ENCODE measurements at places on chromosomes 6 and 20.

DNA sequence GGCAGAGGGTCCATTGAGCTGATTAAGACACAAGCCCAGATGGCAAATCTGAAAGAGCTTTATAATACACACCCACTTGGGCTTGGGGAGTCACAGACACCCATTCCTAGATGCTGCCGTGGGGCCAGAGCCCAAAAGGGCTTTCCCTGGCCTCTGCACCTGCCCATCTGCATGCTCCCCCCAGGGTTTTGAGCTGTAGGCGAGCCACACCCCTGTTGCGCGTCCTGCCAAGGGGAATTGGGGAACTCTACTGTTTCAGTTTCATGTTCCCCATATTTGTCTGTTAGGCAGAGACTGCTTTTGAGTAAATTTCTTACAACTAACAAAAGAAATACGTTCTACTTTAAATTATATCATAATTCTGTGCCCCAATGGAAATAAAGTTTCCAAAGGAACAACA lies 52.9 kb upstream of the FNDC1 start:
- no peak for DNase-seq

GRCh38 chr6:147639279-147639678 lies 130.8 kb downstream of the SAMD5 start:
- no peak for DNase-seq

GRCh38 chr20:15734052-15734451 lies 839.2 kb downstream of the KIF16B start:
- no peak for DNase-seq

DNA sequence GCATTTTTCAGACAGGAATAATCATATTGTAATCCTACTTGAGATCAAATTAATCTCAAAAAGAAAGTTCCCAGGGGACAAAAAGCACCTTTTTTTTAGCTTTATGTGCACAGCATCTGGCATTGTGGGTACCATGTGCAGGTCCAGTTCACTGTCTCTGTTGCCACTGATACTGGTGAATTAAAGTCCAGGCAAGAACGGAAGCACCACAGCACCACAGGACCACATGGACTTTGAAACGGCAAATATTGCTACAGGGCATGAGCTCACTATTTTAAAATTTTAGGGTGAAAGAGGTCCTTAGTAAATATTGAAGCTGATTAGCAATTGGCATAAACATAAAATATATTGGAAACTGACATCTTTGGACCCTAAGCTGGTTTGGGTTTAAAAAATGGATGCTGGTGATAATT lies 709.0 kb downstream of the EPM2A start:
- no peak for DNase-seq

DNA sequence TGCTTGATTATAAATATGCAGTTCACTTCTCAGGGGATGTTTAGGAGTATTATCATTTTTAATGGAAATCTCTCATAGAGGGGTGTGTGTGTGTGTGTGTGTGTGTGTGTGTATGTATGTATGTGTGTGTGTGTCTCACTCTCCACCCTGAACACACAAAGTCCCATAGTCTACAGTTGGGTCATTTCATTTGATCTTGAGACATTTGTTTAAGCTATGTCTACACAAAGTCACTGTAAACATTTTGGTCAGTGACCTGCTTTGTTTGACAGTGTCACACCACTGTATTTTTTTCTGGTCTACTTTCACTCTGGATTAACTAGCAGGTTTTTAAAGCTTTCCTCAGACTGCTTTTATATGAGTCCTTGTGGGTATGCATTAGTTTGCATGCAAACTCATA lies 215.2 kb downstream of the GRIK2 start:
- DNase-seq: no peak

- DNase-seq: peak; percentile 41
Measured at GRCh38 chr20:36439040-36439730, 102.1 kb upstream of the MYL9 start.

DNA sequence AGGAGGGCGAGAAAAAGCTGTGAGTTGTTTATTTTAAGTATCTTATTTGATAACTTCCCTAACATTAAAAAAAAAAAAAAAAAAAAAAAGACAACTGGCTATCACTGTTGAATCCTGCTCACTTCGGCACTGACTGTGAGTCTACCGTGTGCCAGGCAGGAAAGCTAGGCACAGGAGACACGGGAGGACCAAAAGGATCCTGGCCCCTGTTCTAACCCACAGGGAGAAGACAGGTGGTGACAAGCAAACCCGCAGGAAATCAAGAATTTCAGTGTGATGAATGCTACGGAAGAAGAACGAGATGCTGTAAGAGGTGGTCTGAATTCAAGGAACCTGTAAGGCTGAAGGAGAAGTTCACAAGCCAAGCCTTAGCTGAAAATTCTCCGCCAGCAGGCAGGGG lies 94.7 kb upstream of the NFATC2 start:
- DNase-seq: no peak

- DNase-seq: peak; percentile 42
Measured at GRCh38 chr6:83518816-83519480, 6.6 kb downstream of the PRSS35 start.

- DNase-seq: no peak
Measured at GRCh38 chr6:37283671-37284151, 25.8 kb upstream of the TMEM217 start.

DNA sequence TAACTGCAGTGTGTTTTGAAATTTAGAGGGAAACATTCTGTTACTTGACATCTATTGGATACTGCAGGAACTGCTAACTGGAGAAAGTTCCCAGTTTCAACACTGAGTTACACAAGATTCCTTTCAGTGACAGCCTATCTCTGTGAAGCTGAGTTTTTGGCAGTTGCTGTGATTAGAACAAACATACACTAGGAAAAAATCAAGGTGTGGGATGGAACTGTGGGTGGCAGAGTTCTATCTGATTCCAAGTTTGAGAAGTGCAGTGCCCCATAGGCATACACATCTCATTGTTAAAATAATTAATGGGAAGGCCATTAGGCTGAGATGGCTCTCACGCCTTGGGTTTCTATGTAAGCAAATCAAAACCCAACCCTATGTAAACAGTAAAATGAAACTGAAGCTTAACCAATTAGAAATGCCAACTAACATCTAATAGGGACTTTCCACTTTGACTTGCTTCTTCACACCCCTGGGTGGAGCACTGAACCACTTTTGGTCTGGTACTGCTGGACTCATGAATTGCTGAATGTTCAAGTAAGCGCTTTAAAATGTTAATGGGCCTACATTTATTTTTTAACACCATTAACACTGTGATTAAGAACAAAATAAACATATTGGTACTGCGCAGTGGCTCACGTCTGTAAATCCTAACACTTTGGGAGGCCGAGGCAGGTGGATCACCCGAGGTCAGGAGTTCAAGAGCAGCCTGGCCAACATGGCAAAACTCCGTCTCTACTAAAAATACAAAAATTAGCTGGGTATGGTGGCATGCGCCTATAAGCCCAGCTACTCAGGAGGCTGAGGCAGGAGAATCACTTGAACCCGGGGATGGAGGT lies 55.2 kb upstream of the TBC1D7 start:
- no peak for DNase-seq

DNA sequence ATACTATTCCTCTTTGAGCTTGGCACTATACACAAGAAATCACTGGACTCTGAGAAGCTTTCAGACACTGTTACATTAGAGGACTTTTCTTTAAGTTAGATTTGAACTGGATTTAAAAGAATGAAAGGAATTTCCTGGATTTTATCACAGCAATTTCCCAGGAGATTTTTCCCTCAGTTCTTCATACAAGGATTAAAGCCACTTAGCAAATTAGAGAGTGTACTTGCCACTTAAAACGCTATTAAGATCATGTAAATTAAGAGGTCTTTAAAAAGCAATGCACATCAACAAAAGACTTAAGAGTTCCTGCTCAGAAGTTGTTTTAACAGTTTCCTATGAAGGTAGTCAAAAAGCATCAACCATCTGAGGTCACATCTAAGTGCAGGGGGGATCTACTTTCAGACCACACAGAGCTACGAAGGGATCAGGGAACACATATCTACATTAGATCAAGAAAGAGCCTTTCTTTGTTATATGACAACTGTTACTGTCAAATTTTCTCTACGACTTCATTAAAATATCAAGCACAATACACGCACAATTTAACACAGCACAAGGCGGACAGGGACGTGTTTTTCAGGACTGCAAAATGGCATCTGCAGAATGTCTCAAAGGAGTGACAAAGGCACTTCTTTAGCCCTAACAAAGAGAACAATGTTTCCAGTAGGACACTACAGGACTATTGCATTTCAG lies 65.8 kb downstream of the EPB41L2 start:
- peak; percentile 74 for DNase-seq

DNA sequence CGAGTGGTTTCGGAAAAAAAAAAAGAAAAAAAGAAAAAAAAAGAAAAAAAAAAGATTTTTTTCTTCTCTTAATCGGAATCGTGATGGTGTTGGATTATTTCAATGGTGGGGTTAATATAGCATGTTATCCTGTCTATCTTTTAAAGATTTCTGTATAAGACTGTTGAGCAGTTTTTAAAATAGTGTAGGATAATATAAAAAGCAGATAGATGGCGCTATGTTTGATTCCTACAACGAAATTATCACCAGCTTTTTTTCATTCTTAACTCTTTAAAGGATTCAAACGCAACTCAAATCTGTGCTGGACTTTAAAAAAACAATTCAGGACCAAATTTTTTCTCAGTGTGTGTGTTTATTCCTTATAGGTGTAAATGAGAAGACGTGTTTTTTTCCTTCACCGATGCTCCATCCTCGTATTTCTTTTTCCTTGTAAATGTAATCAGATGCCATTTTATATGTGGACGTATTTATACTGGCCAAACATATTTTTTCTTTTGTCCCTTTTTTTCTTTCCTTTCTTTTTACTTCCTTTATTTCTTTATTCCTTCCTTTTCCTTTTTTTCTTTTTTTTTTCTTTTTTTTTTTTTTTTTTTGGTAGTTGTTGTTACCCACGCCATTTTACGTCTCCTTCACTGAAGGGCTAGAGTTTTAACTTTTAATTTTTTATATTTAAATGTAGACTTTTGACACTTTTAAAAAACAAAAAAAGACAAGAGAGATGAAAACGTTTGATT lies 3.6 kb downstream of the SOX4 start:
- DNase-seq: peak; percentile 61

DNA sequence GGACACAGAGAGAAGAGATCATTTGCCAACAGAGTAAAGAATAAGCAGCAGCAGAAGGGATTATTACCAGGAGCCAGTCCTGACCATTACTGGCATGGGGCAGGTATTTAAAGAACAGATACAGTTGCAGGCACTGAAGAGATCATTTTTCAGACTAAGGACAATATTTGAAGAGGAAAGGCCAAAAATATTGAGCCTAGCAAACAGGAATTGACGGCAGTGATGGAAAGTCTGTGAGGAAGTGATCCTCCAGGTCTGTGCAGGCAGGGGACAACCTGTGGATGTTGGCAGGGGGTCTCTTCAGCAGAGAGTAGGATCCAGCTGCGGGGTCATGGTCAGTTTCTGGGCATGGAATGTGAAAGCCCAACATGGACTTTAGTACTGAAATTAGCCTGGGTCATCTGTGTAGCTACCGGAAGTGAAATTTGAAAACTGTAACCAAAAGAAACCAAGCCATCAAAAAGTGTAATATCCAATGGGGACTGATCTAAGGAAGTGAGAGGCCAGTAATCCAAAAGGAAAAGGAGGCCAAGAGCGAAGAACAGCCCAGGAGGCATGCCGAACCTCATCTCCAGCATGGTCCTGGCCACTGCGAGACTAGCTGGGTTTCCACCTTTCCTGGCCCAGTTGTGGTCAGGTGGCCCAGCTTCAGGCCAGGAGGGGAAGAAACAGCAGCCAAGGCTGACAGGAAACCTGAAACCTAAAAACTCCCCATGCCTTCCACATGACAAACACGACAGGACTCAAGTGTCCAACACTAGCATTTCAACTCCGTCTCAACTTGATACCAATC lies 115.1 kb upstream of the TNFAIP3 start:
- DNase-seq: no peak

- DNase-seq: no peak
Measured at GRCh38 chr20:12821249-12821648, 187.5 kb upstream of the SPTLC3 start.

GRCh38 chr6:37706749-37707148 lies 9.1 kb upstream of the MDGA1 start:
- DNase-seq: no peak

DNA sequence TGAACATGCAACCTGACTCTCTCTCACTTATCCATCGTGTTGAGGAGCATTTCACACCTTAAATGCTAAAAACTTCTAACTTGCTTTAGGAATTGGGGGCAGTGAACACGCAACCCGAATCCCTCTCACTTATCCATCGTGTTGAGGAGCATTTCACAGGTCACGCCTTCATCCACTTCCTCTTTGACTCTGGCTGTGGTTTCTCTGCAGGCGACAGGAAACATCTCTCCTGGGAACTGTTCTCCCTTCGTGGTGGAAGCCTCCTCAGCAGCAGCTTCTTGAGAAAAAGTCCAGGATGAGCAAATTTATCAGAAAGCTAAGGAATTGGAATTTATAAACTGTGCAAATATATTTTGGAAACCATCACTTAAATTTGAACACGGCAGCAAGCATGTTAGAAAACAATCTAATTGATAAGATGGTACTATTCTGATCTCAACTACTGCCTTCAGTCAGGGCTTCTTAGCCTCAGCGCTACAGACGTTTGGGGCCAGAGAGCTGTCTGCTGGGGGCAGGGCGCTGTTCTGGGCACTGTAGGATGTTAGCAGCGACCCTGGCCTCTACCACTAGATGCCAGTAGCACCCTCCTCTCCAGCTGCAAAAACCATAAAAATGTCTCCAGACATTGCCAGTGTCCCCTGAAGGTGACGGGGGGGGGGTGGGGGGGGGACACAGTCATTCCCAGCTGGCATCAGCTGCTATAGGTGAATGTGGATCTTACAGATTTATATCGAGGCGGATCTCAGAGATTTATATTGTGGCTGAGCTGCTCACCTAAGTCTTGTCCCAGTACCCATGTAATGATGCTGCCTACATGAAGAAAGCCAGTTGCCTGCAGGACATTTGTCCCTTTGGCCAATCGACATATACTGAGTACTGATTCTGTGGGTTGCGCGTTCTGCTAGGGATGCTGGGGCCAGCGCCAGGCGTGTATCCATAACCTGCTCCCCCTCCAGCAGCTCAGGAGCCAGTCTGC lies 26.2 kb downstream of the CTCFL start:
- DNase-seq: peak; percentile 29

GRCh38 chr20:49054056-49054643 lies 8.0 kb downstream of the CSE1L start:
- no peak for DNase-seq

- no peak for DNase-seq
Measured at GRCh38 chr6:3455569-3456394, 1.1 kb downstream of the SLC22A23 start.

- DNase-seq: peak; percentile 85
Measured at GRCh38 chr20:47318027-47318585, 38.4 kb downstream of the ZMYND8 start.
